ENCODE measurements at places on chromosomes 7 and 10.

- H3K27ac ChIP-seq: no peak overlapping the region
- no peak for DNase-seq
- H3K4me3 ChIP-seq: no peak overlapping the region
- no peaks in the 10 kb centered on the region for H3K4me1 ChIP-seq
Observed at GRCh38 chr7:107291434-107291833, 122.6 kb downstream of the HBP1 start.

- no peaks in the 10 kb centered on the region for H3K27me3 ChIP-seq
- no peaks in the 10 kb centered on the region for H3K4me1 ChIP-seq
- H3K27ac ChIP-seq: no peak overlapping the region
- no peaks in the 10 kb centered on the region for H3K36me3 ChIP-seq
Observed at GRCh38 chr7:82433507-82433906, 10.1 kb downstream of the CACNA2D1 start.

DNA sequence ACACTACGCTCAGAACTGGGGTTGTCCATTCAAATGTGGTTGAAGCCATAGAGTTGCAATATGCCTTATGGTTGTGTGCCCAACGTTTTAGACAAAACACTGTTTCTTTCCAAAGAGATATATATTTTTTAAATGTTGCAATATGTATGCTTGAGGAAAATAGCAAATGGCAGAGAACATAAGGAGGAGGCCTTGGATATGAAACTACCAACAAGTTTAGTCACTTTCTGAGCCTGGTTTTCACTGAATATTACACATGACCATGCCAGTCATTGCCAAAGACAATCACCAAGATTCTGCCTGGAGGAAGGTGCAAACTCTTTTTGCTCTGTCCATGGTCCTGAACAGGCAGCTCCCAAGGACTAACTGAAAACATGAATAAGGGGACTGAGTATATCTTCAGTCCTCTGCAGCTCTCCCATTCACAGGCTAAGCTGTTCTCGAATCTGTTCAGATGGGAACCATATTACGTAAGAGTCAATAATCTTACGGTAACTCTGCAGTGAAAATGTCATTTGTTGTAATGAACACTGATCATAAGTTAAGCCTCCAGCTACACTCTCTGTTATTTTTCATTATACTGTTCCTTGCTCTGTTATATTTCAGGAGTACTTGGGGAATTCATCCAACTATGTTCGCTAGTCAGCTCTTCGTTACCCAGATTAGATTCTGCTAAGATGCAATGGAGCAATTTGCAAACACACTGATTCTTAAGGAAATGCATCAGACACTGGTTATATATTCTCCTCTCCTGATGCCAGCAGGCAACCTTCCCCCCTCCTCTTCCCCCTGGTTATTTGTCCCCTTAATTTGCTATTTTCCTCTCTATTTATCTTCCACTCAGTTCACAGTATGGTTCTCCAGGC, 90.7 kb upstream of the C1QL3 start:
- no peaks in the 10 kb centered on the region for H3K27me3 ChIP-seq
- H3K4me1 ChIP-seq: no peaks in the 10 kb centered on the region
- no peak for DNase-seq
- H3K36me3 ChIP-seq: no peaks in the 10 kb centered on the region
- H3K4me3 ChIP-seq: no peak overlapping the region

GRCh38 chr10:117441812-117442443, 66.7 kb upstream of the PDZD8 start:
- no peak for DNase-seq
- no peak overlapping the region for H3K4me3 ChIP-seq
- no peaks in the 10 kb centered on the region for H3K36me3 ChIP-seq
- no peaks in the 10 kb centered on the region for H3K27me3 ChIP-seq
- no peak overlapping the region for H3K27ac ChIP-seq
- no peaks in the 10 kb centered on the region for H3K4me1 ChIP-seq

DNA sequence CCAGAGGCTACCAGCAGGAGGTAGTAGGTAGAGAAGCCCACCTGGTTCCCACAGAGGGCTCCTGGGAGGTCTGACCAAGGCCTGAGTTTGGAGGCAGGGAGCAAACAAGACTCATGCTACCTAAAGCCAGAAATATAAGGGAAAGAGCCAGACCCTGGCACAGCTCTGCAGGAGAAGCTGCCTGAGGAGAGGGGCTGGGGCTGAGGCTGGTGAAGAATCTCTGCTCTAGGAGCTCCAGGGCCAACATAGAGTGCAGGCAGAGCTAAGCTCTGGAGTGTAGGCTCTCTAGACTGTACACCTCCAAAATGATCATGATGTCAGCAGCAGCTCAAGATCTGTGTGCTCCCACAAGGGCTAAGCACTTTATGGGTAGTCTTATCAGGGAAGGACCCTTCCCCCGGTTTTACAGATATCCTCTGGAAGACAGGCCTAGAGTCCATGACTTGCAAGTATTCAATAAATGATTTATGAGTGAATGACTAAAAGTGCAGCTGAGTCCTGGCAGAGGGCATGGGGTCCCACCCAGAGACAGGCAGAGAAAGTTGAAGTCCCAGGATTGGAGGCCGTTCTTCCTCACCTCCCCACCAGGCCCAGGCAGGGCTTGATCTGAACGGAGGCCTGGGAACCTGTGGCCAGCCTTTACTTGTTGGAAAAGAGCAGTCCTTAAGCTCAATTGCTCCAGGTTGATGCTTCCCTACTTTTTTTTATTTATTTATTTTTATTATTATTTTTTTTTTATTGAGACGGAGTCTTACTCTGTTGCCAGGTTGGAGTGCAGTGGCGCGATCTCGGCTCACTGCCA, 71.5 kb upstream of the LRRC4 start:
- peaks cover 39% of the 10 kb centered on the region for H3K4me1 ChIP-seq
- no peaks in the 10 kb centered on the region for H3K36me3 ChIP-seq
- no peaks in the 10 kb centered on the region for H3K27me3 ChIP-seq
- H3K27ac ChIP-seq: no peak overlapping the region
- DNase-seq: no peak
